Keratinocyte (primary cell): ENCODE measurements at places on chromosomes 6 and 20. TPM values are rescaled to one million over a fixed set of nuclear protein-coding genes. Genes with fewer than 3 reads are reported as not detected.

DNA sequence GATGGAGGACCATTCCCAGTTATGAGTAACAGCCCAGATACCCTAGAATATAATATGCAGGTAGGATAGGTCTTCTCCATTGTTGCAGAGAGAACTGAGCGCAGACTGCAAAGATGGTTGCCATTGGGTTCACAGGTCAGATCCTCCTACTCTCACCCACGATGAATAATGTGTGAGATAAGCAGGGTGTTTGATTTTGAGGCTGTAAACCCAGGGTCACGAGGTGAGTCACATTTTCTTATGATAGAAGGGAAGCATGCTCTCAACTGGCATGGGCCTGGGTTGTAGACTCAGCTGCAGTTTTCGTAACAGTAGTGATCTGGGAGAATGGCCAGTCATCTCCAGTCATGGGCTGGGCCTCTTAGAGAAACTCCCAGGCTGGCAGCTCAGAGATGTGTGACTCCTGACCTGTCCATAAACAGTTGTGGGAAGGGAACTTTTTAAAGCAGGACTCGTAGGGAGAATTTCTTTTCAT, 74.2 kb downstream of the CD164 start:
- no peak for DNase-seq

- DNase-seq, result no peak
Measured at GRCh38 chr6:41023114-41023513, 15.9 kb downstream of the UNC5CL start.

Gene NELFCD
- polyA plus RNA-seq, result 59.7 to 105 TPM (median 68.5 TPM) in 3 replicates

Gene VGLL2
- polyA plus RNA-seq, result not detected in 3 replicates

- no peak for DNase-seq
Measured at GRCh38 chr6:24909241-24910216, 26.2 kb downstream of the RIPOR2 start.

GRCh38 chr6:30861257-30862048, 22.9 kb upstream of the DDR1 start:
- no peak for DNase-seq

GRCh38 chr6:20211941-20212391, 303 bp downstream of the MBOAT1 start:
- DNase-seq, result no peak
